ENCODE measurements at places on chromosomes 7 and 10.

DNA sequence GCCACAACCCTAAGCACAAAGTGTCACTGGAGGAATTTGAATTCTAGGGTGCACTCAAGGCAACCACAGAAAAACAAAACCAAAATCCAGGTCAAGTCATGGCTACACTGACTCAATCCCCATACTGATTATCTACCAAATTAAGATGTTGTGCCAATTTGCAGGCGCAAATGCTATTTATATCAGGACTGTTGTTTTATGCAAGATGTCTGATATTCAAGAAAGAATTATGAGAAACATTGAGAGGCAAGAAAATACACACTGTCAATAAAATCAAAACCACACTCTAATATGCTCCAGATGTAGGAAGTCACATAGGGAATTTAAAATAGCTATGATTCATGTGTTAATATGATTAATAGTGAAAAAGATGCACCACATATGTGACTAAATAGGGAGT lies 141.3 kb upstream of the MINDY3 start:
- DNase-seq: no peak

DNA sequence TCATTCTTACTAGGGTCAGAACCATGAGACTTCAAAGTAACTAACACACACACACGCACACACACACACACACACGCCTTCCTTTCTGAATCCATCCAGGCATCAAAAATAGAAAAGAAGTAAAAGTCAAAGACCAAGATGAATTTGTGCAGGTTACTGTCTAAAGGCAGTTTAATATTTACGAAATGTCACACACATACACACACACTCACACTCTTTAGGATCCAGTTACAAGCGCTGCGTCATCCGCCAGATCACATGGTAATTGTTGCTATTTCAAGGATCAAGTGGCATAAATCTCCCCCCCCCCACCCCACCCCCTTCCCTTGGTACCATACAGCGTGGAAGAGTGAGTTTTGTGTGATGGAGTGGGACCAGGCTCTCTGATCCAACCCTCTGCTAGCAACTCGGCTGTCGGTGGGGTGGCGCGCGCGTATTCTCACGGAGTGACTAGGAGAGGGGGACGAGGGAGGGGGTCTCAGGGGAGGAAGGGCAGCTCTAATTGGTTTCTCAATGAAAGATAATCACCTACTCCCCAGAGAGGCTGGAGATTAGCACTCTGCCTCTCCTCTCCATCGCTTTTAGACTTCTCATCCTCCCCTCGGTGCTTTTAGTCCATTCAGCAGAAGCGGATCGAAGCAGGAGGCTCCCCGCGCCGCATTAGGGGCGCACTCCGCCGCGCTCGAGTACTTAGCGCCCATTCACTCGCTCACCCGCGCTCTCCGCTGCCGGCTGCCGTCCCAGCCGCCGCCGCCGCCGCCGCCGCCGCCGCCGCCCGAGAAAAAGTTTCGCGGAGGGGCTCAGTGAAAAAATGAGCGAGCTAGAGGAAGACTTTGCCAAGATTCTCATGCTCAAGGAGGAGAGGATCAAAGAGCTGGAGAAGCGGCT lies 83.5 kb upstream of the PRKG1 start:
- no peak for DNase-seq

- DNase-seq: no peak
Measured at GRCh38 chr7:91533996-91534395, 269.8 kb downstream of the FZD1 start.

- DNase-seq: no peak
Measured at GRCh38 chr10:84987039-84987438, 658.6 kb downstream of the CCSER2 start.

DNA sequence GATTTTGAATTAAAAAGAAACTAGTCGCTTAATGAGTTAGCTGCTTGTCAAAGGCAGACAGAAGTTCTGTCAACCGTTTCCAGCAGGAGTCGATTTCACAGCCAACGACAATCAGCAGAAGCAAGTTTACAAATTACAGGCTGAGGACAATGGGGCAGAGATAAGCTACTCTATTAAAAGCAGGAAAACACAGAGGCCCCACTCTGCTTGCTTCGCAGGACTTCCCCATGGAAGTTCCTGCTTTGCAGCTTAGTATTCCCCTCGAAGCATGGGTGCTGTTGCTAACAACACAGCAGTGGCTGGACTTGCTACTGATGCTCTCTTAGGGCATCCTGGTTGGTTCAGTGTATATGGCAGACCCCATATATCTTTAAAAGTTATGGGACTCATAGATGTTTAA lies 50.8 kb upstream of the KLF6 start:
- no peak for DNase-seq

DNA sequence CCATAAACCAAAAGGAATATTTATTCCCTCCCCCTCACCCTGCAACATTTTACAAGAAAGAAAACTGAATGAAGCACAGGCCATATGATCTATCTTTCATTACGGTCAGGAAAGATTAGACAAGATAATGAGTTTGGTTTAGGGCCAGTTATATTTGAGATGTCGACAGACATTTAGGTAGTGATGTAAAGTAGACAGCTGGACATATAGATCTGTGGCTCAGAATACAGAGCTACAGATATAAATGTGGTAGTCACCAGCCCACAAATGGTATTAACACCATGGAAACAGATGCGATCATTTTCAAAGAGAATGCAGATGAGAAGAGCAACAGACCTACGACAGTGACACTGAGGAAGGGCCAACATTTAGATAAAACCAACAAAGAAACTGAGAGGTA lies 142.5 kb downstream of the SRPK2 start:
- no peak for DNase-seq

- no peak for DNase-seq
Measured at GRCh38 chr10:26372513-26373354, 65.4 kb upstream of the APBB1IP start.

DNA sequence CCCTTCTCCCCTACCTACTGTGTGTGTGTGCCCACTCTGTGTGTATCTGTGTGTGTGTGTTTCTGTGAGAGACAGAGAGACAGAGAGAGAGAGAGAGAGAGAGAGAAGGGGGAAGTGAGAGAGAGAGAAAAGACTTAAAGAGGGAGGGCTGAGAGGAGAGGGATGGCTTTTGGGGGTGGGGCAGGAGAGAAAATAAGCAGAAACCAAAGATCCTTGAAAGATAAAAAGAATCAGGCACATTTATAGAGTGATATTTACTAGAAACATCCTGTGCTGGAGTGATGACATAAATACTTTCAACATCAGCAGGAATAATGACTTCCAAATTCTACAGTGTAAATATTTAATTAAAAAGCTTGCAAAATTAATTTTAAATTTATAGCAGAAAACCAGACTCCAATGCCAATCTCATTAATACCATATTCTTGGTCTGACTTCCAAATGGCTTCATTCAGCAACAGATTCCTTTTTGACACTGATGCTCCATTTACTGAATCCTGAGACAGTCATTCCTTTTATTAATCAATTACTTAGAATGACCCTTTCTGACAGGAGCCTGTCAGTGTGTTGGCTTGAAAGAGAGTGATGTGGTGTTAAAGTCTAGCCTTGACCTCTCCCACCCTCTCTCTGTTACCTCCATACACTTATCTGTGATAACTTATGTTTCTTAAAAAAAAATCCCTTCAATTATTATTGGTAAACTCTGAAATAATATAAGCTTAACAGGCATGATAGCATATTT lies 41.7 kb upstream of the WNT2 start:
- no peak for DNase-seq

DNA sequence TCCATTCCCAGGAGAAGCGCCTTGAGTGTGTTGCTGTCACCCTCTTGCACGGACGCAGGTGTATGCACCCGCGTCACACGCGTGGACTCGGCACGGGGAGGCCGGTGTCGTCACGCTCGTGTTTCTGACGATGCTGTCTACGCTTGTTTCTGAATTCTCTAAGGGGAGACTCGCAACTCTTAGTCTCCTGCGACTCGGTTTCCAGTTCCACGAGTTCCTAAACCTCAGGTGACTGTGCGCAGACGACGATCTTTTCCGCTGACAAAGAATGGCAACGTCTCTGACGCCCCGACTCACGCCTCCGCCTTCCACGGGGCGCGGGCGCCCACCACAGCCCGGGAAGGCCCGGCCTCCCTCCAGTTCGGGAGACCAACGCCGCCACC lies 579 bp downstream of the IDI1 start:
- DNase-seq: peak; percentile 56

GRCh38 chr10:98131619-98132018 lies 2.8 kb upstream of the R3HCC1L start:
- no peak for DNase-seq

DNA sequence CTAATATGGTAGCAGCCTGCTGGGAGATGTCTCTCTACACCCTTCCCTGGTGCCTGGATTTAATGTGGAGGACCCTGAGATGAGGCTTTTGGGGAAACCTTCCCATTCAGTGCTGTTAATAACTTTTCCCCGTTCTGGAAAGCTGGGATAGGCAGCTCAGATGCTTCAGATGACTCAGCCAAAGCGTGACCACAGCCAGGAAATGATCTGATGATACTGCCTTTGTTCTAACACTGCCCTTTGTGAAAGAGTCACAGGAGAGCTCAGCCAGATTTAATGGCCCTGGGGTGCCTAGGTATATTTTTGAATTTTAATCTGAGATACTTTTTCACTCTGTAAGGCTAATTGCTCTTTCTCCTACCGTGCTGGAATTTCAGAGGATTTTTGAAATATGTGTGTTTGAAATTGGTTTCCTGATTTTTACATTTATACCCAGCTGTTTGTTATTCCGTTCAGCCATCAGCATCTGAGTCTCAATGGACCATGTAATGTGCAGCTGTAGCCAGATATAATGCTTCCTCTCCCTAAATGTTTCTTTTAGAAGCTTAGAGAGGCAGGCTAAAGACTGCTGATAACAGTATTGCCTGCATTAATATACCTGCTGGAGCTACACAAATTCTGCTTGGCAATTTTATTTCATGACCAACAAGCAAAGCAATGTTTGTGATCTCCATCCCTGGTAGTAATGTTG lies 17.8 kb downstream of the CELF2 start:
- no peak for DNase-seq

GRCh38 chr10:75877877-75878276 lies 446.5 kb downstream of the LRMDA start:
- DNase-seq: no peak

DNA sequence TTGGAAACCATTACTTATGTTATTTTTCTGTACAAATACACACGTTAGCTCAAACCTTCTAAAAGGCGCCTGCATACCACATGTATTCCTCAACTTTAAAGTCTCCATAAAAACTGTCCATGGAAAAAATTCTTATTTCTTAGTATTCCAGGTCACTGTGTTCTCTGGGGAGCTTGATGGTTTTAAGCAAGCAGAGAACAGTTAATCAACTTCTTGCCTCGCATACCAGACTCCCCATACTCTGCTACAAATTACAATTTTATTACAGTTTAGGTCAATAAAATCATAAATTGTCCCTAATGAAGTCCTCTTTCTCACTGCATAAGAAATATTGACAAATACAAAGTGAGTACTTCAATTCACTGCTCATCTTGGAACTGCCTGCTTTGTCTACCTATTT lies 77.0 kb upstream of the GPR22 start:
- DNase-seq: no peak

DNA sequence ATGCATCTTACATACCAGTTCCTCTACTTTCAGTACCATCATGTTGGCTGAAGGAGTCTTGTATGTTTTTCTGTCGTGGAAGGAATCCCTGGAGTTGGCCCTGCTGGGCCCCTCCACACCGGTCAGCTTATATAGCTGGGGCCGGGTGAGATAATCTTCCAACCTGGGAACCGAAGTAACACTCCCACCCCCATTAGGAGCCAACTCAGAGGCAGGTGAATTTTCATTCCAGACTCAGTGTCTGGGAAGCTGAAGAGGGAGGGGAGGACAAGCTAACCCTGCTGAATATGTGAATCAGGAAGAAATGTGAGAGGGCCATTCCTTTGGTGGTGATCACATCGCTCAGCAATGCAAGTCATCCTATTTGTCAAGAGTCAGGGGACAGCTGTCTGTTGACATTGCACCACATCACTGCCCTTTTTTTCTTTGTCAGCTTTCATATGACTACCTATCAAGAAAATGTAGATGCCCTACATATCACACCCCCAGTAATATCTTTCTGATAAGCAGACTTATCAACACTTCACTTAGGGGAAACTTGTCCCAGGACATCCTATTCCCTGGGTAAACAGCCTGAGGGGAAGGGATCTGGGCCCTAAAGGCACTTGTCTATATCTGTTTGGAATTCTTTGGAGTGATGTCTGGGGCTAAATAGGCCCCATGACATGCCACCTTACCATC lies at the start of gene ANKRD1:
Gene ANKRD1 (minus strand): TSS at position 102 of the 681 bp plus-strand sequence. CDS start 60 bp downstream, at position 42.
- DNase-seq: no peak

- no peak for DNase-seq
Measured at GRCh38 chr10:19874791-19875190, 58.6 kb downstream of the PLXDC2 start.

- no peak for DNase-seq
Measured at GRCh38 chr10:11875494-11876281, 52.5 kb downstream of the PROSER2 start.

DNA sequence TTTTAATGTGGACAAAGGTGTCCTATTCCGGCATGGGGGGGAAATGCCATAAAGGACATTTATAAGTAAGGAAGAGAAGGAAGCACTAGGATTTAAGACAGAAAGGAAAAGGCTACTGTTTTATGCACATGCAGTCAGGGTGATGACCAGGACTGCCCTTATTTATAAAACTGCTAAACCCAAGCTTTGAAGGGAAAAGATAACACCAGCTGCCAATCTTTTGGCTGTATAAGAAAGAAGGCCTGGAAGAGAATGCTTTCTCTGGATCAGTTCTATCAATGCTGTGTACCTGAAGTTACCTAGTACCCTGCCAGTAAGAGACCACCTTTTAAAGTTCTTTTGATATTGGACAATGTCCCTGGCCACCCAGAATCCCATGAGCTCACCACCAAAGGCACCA lies 59.2 kb downstream of the MINDY3 start:
- DNase-seq: no peak

DNA sequence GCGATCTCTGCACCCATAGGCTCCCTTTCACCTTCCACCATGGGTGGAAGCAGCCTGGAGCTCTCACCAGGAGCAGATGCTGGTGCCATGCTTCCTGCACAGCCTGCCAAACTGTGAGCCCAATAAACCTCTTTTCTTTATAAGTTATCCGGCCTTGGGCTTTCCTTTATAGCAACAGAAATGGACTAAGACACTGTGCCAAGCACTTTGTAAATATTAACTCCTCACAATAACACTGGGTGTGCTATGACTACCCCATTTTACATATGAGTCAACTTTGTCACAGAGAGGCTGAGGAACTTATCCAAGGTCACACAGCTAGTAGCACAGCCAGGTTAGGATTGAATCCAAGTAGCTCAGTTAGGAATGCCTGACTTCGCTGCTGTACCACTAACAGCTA lies 79.7 kb upstream of the KCNMA1 start:
- no peak for DNase-seq

GRCh38 chr7:82235713-82236112 lies 207.9 kb downstream of the CACNA2D1 start:
- DNase-seq: no peak
